T1000 (cell line): ENCODE measurements at places on chromosomes 11 and 22.
A peak's percentile ranks its signal among the peaks of the same experiment; 100 is the strongest.

DNA sequence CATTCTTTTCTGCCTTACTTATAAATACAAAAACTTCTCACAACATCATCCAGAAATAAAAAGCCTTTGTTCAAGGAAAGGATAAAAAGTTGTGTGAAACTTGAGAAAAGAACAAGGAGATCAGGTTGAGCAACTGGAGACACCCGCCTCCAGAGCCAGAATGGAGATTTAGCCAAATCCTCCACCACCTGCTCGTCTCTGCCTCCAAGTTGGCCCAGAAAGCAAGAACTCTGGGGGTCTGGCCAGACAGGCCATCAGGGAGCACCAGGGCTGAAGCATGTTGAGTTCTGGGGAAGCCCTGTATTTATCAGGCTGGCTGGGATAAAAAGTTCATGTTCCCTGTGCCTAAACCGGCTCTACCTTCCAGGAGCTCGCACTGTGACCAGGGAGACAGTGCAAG lies 14.9 kb downstream of the SMCO4 start:
- DNase-seq, result no peak

GRCh38 chr11:7160814-7161489 lies 72.2 kb downstream of the RBMXL2 start:
- DNase-seq, result no peak

- DNase-seq, result no peak
Measured at GRCh38 chr11:30495437-30495836, 90.7 kb downstream of the MPPED2 start.

DNA sequence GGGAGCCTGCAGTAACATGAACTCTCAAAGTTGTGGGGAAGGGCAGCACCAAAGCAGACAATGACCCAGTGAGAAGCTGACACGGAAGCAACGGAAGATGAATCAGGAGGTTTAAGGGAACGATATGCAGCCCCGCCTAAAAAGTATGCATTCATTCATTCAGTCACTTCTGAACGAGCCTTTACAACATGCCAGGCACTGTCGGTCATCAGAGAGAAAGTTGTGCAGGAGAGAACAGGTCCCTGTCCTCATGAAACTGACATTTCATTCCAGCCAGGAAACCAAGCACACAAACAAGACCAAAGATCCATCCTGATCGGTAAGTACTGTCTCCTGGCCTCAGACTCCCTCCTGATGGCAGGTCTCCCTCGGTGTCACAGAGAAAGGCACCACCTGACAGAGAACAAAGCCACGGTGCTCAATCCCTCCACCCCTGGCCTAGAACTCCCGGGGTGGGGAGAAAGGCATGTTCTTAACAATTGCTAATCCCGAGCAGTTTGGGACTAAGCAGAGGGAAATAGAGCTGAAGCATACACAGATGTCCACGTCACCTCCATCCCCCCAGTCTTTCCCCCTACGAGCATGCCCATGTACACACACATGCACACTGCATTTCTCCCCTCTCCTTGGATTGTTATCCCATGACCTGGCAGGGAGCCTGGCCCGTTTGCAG lies 49.3 kb downstream of the LRFN4 start:
- no peak for DNase-seq

- DNase-seq, result no peak
Measured at GRCh38 chr11:60891103-60891741, 15.2 kb downstream of the PRPF19 start.

DNA sequence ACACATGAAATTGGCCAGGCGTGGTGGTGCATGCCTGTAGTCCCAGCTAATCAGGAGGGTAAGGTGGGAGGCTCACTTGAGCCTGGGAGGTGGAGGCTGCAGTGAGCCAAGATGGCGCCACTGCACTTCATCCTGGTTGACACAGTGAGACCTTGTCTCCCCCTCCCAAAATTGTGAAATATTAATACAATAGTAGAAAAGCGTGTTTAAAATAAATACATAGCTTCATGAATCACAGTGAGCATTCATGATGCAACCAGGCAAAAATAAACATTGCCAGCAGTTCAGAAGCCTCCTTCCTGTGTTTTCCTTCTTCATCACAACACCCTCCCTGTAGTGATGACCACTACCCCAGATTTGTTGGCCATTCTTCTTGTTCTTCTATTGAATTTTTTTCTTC lies 4.3 kb upstream of the TEAD1 start:
- DNase-seq, result no peak

- peak; percentile 90 for DNase-seq
Measured at GRCh38 chr11:61429691-61430582, at the start of the genes CPSF7 and SDHAF2. Gene CPSF7 (minus strand): TSS chr11:61429975. CDS start chr11:61429235, 740 bp downstream. Gene SDHAF2 (plus strand): TSS chr11:61430124. CDS start chr11:61430147, 23 bp downstream.

GRCh38 chr11:108914211-108914610 lies 249.3 kb downstream of the DDX10 start:
- DNase-seq, result no peak

DNA sequence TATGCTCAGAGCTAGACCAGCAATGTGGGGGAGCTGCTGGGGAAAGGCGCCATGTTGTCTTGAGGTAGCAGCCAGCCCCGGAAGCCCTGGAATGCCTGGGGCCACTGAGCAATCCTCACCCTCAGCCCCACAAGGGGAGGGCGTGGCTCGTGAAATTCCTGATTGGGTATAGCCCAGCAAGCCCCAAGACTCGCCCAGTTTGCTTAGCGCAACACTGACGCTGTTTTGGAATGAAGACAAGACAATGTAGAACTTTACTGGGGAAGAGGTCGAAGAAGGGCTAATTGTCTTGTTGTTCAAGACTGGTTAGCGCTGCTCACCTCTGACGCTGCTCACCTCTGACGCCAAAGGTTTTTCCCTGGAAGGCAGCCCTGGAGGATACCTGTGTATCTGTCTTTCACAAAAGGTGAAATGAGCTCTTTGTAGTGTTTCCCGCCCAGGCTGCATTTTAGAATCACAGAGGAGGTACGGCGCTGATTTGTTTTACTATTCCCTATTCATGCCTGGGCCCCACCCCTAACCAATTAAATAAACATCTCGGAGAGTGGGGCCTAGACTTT lies 47.6 kb downstream of the ST3GAL4 start:
- no peak for DNase-seq

GRCh38 chr11:39860931-39861330 lies 1598.5 kb downstream of the LRRC4C start:
- DNase-seq, result no peak

GRCh38 chr22:36912694-36913426 lies 568 bp upstream of the CSF2RB start:
- DNase-seq, result no peak

DNA sequence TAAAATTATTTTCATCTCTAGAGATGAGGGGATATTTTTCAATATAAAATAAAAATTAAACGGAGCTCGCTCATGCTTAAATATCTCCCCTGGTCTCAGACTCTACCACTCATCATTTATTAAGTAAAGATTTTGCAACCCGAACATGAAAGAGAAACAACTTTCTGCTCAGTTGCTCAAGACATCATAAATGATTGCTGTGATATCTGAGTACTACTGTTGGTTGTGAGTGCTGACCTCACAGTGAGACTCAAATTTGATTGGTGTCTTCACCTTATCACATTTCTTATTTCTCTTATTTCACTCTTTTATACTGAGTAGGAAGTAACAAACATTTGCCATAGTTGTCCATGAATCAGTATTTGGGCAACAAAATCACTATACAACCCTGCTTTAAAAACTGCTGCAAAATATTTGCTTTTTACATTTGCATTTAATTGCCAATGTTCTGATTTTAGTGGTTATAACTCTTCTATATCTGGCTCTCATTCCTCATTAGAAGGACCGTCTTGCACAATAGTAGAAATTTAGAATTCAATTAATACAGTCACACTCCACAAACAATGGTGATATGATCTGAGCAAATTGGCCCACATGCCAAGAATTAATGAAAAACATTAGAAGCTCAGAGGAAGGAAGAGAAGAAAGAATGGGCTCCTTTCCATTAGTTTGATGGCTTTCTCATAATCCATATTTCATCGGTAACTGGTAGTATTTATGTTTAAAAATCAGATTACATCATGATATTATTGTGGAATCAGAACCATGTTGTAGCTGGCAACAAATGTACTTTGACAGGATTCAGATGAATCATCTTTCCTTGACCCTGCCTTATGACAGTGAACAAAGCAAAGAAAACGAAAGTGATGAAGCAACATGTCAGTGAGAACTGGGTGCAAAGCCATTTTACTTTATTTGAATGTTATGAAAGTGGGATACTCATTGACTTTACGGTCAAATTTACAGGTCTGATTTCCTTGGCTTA lies 973.6 kb upstream of the TENM4 start:
- no peak for DNase-seq

DNA sequence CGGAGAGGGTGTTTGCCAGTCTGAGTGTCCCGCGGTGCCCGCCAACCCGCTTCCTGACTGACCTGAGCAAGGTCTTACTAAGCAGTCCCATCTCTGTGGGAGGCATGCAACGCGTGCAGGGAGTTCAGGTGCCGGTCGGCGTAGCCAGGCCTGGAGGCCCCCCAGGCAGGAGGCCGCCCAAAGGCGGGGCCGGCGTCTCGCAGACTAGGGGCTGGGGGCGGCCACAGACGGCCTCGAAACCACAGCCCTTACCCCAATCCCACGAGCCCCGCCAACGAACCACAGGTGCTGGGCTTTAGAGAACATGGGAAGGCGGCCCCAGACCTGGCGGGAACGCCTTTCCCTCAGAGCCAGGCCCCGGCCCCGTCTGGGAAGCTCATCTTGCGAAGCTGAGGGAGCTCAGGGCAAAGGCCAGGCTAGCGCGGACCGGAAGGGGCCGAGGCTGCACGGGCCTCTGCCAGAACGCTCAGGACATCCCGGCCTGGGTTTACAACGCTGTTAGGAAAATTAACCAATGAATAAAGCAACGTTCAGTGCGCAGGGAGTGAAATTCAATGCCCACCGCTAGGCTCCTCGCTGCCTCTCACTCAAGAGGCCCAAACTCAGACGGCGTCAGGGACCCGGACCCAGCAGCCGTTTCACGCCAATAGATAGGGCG lies 2.1 kb upstream of the MTFP1 start:
- peak; percentile 65 for DNase-seq

- no peak for DNase-seq
Measured at GRCh38 chr11:115480611-115481010, 23.6 kb downstream of the CADM1 start.

DNA sequence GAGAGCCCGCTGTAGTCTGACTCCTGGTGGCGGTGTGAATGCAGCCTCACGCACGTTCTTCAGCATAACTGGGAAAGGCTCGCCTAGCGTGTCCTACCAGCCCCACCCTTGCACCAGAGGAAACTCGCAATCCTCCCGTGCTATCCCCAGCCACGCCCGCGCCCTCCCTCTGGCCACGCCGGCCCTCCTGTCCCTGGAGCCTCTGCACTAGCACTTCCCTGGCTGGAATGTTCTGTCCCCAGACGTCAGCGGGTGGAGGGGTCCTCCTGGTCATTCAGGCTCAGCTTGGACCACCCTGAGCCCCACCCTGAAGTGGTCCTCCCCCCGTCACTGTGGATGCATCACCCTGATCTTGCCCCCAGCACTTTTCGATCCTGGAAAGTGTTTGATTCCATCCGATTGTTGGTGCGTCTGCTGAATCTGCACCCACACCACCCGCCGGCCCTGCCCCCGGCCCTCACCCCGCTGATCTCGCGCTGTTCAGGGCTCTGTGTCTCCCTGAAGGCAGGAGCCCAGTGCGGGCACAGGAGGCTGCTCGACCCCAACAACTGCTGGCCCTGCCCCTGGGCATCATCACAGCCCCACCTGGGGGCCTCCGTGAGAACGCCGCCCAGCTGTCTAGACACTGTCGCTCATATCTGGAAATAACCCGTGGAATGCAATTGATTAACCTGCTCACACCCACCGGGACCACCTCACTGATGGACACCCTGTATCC lies 437.0 kb downstream of the TBC1D22A start:
- DNase-seq, result no peak

DNA sequence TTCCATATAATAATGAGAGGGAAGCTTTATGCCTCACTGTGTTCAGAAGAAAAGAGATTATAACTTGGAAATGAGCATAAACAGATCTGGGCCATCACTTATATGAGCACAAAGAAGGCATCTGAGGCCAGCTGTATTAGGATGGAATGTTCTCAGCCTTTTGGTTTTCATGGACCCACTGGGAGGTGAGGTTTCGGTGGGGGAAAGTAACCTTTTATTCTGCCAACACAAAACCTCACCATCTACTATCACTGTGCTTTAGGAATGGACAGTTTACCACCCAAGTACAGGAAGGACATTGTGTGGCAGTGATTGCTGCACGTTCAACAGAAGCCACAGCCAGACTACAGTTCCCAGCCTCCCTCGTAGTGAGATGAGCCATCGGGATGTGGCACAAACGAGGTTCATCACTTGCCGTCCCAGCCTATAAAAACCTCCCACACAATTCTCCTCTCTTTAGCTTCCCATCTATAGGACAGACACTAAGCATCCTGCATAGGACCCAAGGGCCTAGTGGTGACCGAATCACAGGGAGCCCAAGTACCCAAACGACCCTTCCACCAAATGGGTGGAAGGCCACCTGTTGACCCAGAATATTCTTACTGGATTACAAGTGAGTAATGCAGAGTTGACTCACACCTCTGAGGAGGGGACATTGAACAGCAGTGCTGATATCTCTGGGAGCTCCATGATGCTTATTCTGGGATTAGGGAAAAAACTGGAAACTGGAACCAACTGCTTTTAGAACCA lies 121.5 kb upstream of the RAG2 start:
- no peak for DNase-seq

GRCh38 chr11:95996621-95997235 lies 72.8 kb upstream of the MTMR2 start:
- no peak for DNase-seq

DNA sequence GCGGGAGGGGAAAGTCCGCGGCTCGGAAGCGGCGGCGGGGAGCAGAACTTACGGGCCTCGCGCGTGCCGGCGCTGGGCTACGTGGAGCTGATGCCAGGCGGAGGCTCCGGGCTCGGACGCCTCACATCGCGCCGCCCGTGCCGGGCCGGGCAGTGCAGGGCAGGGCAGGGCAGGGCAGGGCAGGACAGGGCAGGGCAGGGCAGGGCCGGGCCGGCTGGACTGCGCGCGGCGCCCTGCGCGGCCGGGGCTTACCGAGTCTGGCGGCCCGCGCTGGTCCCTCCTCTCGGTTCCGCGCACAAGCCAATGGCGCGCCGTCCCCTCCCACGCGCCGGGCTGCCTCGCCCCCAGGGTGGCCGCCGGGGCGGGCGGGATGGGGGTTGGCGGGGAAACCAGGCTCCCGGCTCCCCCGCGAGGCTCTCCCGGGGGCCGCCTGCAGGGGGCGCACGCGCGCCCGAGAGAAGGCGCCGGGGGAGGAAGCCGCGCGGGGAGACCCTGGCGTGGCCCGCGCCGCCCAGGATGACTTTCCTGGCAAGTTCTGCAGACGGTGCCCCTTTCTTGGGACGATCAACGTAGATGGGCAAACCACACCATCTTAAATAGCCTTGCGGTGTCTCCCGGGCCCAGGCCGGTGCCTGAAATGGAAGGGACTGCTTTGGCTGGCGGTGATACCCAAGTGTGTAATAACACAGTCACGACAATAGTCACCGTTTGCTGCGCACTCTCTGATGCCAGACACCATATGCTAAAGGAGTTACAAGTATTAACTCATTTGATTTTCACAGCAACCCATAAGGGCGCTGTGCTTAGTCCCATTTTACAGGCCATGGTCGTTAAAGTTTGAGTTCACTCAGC lies at the start of gene TP53I11:
Gene TP53I11 (minus strand): TSS at position 259 of the 852 bp plus-strand sequence. CDS start 12,548 bp downstream, outside the sequence.
- peak; percentile 52 for DNase-seq

DNA sequence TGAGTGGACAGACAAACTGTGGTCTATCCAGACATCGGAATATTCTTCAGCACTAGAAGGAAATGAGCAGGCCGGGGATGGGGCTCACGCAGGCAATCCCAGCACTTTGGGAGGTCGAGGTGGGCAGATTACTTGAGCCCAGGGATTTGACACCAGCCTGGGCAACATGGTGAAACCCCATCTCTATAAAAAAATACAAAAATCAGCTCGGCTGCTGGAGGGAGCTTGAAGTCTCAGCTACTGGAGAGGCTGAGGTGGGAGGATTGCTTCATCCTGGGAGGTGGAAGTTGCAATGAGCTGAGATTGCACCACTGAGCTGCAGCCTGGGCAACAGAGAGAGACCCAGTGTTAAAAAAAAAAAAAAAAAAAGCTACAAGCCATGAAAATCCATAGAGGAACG lies 8.0 kb upstream of the CTSD start:
- no peak for DNase-seq
